ENCODE measurements at places on chromosomes 2 and 18. TPM values are rescaled to one million over a fixed set of nuclear protein-coding genes. Genes with fewer than 3 reads are reported as not detected.

- no peak for DNase-seq
Observed at GRCh38 chr2:29056452-29056851, 17.9 kb downstream of the PCARE start.

- DNase-seq = no peak
Observed at GRCh38 chr18:12028040-12028628, 46.8 kb downstream of the IMPA2 start.

DNA sequence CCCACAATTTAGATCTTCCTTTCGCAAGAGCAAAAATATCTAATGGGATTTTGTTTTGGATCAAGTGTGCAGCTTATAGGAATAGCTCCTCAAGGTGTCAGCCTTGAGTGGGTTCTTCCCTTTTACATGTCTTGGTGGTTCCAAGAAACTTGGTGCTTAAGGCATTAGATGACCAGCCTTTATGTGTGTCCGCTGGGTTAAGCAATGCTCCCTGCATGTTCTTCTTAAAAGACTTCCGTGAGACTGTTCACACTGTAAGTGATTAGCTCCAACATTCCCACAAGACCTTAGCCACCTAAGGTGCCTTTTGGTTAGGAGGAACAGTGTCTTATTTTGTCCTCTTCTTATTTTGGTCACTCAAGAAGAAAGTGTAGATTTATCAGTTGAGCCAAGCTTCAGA is 44.3 kb upstream of the GPR39 start:
- no peak for DNase-seq

GRCh38 chr2:29347774-29348461 is 232.7 kb downstream of the CLIP4 start:
- no peak for DNase-seq

DNA sequence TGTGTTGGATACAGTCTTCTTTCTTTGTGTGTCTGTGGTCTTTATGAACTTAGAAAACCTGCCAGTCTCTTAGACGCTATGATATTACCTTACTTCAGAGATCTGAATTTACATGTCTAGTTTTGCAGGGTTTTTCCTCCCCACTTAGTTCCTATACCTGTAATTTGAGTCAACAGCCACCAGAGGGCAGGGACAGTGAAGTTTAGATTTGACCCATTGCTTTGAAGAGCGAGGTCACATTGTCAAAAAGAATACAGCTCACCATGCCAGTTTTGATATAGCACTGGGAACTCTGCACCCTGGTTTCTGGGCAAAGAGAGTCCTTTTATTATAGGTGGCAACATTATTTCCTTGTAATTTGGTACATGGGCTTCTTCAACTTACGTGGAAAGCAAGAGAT is 102.3 kb downstream of the MAPK4 start:
- DNase-seq = no peak

RNF181 gene
- 120 TPM for polyA plus RNA-seq
